ENCODE measurements at places on chromosomes 2 and 18.

DNA sequence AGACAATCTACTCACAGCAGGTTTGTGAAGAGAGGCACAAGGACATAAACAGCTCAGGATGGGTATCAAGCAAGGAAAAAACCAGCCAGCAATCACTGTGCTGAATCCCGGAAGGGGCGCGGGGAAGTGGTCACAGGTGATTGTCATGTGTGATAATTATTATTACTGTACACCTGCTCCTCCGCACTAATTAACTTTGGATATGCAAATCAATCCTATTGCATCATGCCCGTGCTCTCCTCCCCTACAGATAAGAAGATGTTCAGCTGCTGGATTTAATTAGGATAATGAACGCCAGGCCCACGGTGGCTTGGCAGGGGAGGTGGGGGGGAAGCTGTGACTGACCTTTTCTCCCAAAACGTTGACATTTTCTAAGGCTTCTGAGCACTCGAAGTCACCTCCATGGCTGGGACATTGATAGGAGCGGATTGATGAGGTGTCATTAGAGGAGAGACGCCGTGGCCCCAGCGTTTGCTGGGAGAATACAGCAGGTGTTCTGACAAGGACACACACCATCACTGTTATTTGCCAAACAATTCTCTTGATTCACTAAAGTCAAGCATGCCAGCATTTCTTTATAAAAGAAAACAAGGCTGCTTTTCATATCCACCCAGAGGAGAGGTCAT lies 160.3 kb upstream of the VRK2 start:
- DNase-seq: no peak

GRCh38 chr2:196482119-196483065 lies 157.1 kb upstream of the CCDC150 start:
- DNase-seq: no peak

DNA sequence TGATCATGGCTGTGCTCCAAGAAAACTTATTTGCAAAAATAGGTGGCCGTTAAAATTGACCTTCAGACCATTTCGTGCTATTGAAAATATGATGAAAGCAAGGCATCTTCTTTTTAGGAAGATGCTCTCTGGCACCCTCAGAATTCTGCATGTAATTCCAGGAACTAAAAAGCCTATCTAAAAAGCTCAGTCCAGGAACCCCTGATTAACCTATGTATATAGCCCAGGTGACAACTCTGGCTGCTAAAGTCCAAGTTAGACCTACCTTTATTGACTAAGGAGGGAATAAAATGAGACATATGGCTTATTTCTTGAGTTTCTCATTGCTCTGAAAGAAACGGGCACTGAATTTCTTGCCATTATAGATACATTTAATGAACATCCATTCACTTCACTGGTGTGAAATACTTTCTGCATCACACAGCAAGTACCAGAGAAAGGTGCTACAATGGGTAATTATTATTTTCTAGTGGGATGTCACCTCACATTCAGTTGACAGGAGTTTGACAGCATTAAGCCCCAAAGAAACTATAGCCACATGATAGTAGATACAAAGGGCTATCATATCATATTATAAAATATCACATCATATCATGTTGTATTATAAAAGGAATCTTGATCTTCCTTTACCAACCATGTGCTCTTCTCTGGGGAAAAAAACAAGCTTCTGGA lies 83.8 kb downstream of the EPHA4 start:
- DNase-seq: no peak

GRCh38 chr2:202909394-202910192 lies 1.9 kb downstream of the WDR12 start:
- no peak for DNase-seq

DNA sequence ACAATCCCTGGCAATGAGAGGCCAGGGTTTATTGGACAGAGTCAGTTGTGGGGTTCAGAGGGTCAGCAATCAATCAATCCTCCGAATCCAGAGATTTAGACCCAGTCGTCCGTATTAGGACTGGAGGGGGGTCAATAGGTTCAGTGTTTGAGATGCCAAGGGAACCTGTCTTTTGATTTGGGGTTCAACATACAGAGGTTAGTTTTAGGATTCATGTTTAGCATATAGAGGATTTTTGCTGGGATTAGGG lies 292 bp downstream of the GMPPA start:
- DNase-seq: no peak

DNA sequence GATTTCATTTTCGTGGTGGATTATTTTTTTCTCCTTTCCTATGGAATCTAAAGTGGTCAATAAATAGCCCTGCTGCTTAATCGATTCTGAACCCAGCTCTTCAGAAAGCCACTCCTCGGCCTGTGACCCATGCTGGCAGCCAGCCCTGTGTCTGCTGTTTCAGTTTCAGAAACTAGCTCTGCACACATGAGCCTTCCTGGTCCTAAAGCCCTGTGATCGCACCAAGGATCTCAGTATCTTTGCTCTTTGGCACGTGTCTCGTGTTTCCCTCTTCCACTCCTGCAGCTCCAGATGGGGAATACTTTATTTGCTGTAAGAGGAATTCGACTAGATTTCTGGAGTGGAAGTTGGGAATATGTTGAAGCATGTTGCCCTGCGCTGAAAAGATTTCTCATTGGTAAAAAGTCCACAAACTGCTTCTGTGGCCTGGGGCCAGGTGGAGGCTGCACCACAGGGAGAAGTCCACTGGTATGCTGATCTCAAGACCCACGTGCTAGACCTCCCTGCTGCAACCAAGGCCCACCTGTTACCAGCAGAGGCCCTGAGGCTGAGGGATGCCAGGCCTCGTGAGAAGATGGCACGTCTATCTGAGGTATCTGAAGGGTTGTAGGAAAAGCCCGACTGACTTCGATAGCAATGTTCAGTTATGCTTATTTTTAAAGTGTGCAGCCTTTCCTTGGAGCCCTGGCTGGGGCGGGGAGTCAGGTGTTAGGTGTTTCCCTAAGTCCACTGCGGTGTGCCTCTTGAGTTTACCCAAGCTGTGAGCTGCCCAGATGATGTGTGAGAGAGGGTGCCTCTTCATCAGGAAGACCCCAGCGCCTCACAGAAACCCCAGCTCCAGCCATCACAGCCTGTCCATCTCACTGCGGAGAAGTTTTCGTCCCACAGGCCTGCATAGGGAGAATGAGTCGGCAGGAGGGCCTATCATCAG lies 33.6 kb upstream of the CELF4 start:
- no peak for DNase-seq

GRCh38 chr2:42142547-42143184 lies 26.5 kb upstream of the EML4 start:
- DNase-seq: no peak

DNA sequence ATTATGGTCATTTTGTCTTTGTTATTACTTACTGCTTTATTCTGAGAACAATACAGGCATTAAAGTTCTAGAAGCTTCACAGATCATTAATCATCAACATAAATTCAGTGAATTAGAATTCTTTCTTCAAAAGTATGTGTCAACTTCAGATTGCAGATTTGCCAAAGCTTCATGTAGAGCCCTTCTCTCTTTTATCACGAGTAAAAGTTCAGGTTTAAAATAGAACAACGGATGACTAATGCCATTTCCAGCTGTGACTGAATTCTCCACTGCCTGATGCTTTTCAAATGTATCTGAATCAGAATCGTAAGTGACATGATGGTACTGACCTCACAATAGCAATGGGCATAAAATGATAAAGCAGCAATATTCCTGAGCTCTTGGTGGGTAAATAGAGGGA lies 116.0 kb downstream of the ABCA12 start:
- no peak for DNase-seq

GRCh38 chr2:213787869-213788268 lies 503.6 kb downstream of the SPAG16 start:
- no peak for DNase-seq

DNA sequence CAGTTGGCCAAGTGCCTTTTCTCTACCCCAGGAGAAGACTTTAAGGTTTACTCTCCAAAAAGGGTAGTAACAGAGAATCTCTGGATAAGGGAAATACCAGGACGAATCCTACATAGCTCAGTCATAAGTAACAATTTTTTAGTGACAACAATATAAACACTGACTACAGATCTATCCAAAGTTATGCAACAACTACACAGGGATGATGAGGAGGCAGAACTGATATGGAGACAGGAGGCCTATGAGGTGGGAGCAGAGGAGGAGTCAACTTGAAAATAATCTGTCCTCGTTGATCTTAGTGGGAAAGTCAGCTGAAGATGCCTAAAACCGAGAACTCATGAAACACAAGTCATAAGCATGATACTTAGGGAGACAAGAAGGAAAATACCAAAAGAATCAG lies 40.2 kb downstream of the SLC35F5 start:
- no peak for DNase-seq

GRCh38 chr18:45849529-45849928 lies 24.1 kb downstream of the SIGLEC15 start:
- DNase-seq: no peak

- DNase-seq: peak; percentile 56
Measured at GRCh38 chr2:96116879-96117533, 635 bp upstream of the ADRA2B start.

- DNase-seq: no peak
Measured at GRCh38 chr2:30732876-30733275, 74.4 kb downstream of the CAPN13 start.

DNA sequence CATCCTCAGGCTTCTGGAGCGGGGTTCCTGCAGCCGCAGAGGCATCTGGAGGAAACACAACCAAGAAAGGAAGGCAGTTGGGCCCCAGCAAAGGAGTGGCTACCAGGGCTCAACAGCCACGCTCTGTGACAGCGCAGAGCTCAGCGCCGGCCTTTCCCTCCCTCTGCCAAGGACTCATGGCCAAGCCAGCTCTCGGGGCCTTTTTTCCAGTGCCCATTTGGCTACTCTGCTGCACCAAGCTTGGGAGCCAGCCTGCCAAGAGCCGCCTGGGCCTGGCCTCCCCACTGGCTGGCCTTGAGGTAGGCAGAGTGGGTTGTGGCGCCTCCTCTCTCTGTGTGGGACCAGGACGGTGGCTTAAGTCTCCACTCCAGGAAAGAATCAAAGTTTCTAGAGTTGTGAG lies 7.2 kb upstream of the CCDC74A start:
- DNase-seq: no peak

DNA sequence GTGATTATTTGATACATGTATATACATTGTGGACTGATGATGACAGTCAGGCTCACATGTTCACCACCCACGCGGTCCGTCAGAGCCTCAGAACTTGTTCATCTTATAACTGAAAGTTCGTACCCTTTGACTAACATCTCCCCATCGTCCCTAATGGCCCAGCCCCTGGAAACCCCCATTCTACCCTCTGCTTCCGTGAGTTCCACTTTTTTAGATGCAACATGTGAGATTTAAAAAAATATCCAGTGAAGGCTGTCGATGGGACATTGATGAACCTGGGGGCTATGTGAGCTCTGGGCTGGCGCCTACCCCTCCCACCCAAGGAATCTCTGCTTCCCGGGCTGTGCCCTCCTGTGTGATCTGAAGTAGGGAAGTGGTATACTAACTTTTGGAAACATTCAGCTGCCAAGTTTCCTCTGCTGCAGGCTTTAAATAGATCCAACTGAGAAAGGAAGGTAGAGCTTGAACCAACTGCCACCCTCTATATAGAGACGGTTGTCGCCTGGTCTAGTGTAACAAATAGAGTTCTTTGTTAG lies 163.8 kb downstream of the FAM210A start:
- DNase-seq: peak; percentile 68

DNA sequence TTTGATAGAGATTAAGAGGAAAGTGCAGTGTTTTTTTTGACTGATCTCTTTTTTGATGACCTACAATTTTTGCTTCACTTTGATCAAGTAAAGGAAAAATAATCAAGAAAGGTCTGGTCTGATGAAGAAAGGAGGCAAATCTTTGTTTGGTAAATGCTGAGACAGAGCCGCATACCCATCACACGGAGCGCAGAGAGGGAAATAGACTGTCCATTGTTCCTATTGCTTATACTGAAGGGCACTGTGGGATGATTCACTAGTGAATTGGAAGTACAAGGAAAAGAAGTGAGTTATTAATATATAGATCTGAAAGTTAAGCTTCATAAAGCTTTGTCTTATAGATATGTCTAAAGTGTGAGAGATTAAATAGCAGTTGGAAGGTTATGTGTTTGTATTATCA lies 455.1 kb downstream of the PLCL1 start:
- DNase-seq: no peak

DNA sequence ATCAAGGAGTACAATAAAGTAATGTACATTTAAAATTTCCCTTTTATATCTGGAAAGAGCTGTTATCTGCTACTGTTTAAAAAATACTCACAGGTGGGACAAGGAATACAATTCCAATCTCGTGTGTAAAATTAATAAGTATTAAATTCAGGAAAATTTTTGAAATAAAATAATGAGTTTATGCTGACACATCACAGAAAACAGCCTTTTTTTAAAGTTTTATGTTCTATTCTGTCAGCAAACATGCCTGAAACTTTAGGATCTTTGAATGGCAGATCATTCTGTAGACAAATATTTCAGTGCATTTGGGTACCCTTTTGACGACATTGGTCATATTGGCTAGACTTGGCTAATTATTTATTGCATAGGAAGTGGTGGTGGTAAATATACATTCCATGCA lies 254.4 kb upstream of the ETAA1 start:
- DNase-seq: no peak

GRCh38 chr2:143068509-143068908 lies 60.7 kb upstream of the ARHGAP15 start:
- DNase-seq: no peak

GRCh38 chr2:120888851-120889250 lies 153.2 kb downstream of the GLI2 start:
- DNase-seq: no peak

- no peak for DNase-seq
Measured at GRCh38 chr2:236840857-236841256, 244.8 kb upstream of the COPS8 start.

- no peak for DNase-seq
Measured at GRCh38 chr2:104312684-104313083, 541.2 kb upstream of the POU3F3 start.

GRCh38 chr2:217934321-217935131 lies 68.3 kb downstream of the TNS1 start:
- DNase-seq: no peak

GRCh38 chr2:218986148-218986761 lies 1.3 kb upstream of the FEV start:
- no peak for DNase-seq

GRCh38 chr2:210551001-210551400 lies 5.4 kb upstream of the CPS1 start:
- no peak for DNase-seq

DNA sequence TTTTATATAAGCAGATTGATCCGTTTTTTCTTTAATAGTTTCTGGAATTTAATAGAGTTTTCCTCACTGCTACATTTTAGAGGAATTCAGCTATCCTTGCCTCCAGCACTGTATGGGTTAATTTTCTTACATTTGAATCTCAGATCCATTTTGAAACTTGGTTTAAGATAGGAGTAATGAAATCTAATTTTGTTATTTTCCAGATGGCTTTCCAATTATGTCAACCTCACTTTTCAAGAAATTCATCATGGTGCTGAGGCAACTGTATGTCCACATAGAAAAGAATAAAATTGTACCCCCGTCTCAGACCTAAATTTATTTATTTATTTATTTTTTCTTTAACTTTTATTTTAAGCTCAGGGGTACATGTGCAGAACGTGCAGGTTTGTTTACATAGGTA lies 105.1 kb downstream of the EPB41L5 start:
- no peak for DNase-seq

Data from stimulated activated CD4-positive, alpha-beta T cell treated with anti-CD3 and anti-CD28 coated beads, Interleukin-15, amount 100 ng/mL, for 1 hour (primary cell).